ENCODE measurements at places on chromosomes 5 and 9. TPM values are rescaled to one million over a fixed set of nuclear protein-coding genes. Genes with fewer than 3 reads are reported as not detected.
A peak's percentile ranks its signal among the peaks of the same experiment; 100 is the strongest.

GRCh38 chr5:109038209-109038840 lies 290.6 kb downstream of the FER start:
- no peak for DNase-seq

- DNase-seq: no peak
Observed at GRCh38 chr5:37685816-37686215, 154.0 kb downstream of the GDNF start.

- no peak for DNase-seq
Observed at GRCh38 chr5:172942556-172942955, 16.7 kb upstream of the RPL26L1 start.

- no peak for DNase-seq
Observed at GRCh38 chr5:172168311-172168710, 19.7 kb downstream of the STK10 start.

LURAP1L gene
- not detected for total RNA-seq

DNA sequence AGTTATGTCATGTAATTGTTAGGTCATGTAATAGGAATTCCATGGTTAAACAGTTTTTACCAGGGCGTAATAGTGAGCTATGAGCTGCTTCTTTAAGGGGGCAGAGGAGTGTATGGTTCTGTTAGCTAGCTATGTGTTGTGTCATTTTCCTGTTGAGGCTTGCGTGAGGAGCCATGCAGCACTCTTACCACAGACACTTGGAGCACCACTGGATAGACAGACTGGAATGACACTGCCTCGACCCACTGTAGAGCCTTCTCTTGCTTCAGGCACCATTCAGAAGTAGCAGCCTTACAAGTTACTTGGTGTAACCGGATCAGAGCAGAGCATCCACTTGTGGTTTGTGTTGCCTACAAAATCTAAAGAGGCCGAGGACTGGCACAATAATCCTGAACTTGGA lies 28.3 kb upstream of the STOM start:
- no peak for DNase-seq

DNA sequence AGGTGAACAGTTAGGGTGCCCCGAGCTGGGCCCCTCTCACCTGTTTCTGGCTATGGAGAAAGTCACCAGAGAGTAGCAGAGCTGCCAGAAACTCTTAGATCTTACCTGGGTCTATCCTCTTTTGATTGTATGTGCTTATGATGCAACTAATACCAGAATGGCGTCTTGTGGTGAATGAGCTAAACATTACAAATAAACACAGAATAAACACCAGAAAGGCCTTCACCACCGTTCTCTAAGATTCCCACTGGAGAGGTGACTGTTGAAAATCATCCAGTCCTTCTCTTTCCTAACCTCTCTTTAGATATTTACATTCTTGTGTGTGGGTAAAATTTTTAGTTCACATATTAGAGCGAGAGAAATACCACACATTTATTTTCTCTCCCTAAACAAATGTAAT lies 241.7 kb upstream of the GAS1 start:
- DNase-seq: no peak

FGF10 gene
- total RNA-seq: not detected

- DNase-seq: no peak
Observed at GRCh38 chr9:13606586-13606985, 327.1 kb upstream of the MPDZ start.

CCDC183 gene
- 0.36 TPM for total RNA-seq

- DNase-seq: no peak
Observed at GRCh38 chr5:154620411-154620810, 134.8 kb upstream of the LARP1 start.

CD180 gene
- 0.07 TPM for total RNA-seq

- peak; percentile 97 for DNase-seq
Observed at GRCh38 chr5:134555890-134556311, 30.4 kb downstream of the JADE2 start.

DNA sequence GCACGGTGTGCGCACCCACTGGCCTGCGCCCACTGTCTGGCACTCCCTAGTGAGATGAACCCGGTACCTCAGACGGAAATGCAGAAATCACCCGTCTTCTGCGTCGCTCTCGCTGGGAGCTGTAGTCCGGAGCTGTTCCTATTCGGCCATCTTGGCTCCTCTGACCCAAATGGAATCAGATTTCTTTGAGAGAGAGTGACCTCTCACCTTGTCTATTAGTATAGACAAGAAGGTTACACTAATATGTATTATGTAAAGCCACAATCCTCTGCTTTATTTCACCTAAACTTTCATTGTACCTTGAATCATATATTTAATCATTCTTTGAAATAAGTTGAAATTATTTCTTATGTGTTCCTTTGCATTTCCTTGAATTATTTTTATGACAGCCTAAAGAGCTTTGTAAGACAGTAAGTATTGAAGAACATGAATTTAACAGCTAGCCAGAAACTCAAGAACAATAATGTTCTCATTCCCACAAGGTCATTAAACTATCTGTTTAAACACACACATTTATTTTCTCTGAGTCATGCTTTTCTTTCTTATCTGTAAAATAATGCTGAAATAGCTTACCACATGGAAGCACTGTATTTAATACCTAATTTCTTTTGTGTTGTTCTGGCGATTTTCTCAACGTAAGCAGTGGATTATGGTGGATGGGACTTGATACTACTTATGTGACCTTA lies 91.8 kb upstream of the DMRTA1 start:
- DNase-seq: no peak

PCDHGB5 gene
- 0.12 TPM for total RNA-seq

- no peak for DNase-seq
Observed at GRCh38 chr5:3024976-3025375, 273.5 kb upstream of the IRX2 start.

- no peak for DNase-seq
Observed at GRCh38 chr9:128163027-128163515, 3.0 kb downstream of the BBLN start.

- no peak for DNase-seq
Observed at GRCh38 chr5:107254902-107255234, 415.9 kb downstream of the EFNA5 start.

- DNase-seq: no peak
Observed at GRCh38 chr9:108634204-108634603, 221.6 kb downstream of the ACTL7B start.

DNA sequence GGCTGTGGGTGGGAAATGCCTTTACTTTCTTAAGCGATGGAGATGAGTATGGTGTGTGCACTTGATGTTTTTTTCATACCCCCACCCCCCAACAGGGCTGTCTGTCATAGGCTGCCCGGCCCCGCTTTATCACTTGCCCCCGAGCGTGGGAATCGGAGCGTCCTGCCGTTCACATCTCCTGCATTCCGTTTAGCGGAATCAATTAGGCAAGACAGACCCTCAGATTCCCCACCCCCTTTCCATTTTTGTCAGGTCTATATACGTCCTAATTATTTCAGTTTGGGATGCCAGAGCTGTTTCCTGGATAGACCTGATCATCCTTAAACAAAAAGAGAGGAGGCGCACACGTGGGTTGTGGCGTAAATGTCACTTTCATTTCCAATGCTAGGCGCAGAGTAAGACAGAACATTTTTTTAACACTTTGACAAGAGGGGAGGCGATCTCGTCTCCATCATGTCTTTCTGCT lies 217.2 kb downstream of the MEF2C start:
- no peak for DNase-seq

IL33 gene
- total RNA-seq: not detected

GRCh38 chr9:134218230-134218629 lies 53.9 kb upstream of the RNU6ATAC start:
- DNase-seq: no peak

- no peak for DNase-seq
Observed at GRCh38 chr5:74186356-74187315, 453.9 kb downstream of the ENC1 start.

CLK4 gene
- 26.0 TPM for total RNA-seq

GRCh38 chr9:131623655-131624330 lies 78.5 kb downstream of the PRRT1B start:
- DNase-seq: no peak

GRCh38 chr9:137787381-137787780 lies 90.2 kb upstream of the CACNA1B start:
- no peak for DNase-seq

SH3RF2 gene
- total RNA-seq: 0.12 TPM

DNA sequence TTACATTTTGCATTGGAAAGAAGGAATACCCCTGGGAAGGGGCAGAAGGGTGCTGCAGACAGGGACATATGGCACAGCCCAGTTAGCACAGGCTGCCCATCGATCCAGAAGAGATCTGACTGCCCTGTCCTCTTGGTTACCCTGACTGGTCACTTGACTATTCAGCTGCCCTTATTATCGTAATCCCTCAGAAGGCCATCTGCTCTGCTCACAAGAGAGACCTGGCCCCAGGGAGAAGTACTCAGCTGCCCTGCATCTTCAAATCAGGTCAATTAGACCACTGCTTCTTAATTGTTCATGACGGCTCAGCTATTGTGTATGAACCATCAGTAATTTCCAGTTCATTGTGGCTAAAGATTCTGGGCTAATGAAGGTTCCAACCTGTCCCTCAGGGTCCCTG lies 345.0 kb downstream of the TLE1 start:
- no peak for DNase-seq

- no peak for DNase-seq
Observed at GRCh38 chr9:37449862-37450632, 15.2 kb downstream of the ZBTB5 start.

DNA sequence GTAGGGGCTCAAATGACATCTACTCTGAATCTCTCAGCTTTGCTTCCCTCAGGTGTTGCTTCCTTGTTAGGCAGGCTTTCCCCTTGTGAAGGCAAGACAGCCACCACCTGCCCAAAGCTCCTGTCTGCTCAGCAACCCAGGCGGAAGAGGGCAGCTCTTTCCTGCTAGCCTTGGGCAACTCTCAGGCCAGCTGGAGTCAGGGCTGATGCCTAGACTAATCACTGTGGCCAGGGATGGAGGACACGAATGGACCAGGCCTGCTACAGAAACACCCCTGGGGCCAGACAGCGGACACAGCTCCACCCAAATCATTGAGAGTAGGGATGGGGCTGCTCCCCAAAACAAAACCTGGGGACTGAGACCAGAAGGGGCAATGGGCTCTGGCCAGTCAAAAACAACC lies 138.0 kb downstream of the MTX3 start:
- DNase-seq: no peak

GRCh38 chr5:180810959-180811622 lies 8.5 kb upstream of the MGAT1 start:
- peak; percentile 9 for DNase-seq

PCDHB14 gene
- not detected for total RNA-seq

DNA sequence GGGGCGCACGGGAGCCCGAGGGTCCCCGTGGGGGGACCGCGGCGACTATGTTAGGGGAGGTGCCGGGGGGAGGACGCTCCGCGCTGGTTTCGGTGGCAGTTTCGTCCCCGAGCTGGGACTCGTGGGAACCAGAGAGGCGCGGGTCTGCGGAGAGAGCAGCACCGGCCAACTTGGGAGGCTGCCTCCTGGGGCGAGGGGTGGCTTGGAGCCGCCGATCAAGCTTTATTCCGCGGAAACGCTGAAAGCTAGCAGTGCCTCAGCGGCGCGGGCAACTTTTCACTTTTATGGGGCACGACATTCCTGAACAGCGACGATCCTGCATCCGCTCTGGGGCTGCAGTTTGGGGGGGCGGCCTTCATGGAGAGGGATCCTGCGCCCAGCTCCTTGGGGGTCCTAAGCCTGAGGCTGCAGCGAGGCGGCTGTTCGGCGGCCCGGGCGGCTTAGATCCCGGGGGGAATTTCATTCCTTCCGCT lies 369 bp downstream of the OCLN start:
- DNase-seq: peak; percentile 16

TXNDC8 gene
- not detected for total RNA-seq

GRCh38 chr9:6055216-6055615 lies 39.8 kb upstream of the RANBP6 start:
- DNase-seq: no peak

GRCh38 chr5:150263801-150264621 lies 25.6 kb downstream of the CAMK2A start:
- DNase-seq: no peak

FAM153A gene
- 27.6 TPM for total RNA-seq

DNA sequence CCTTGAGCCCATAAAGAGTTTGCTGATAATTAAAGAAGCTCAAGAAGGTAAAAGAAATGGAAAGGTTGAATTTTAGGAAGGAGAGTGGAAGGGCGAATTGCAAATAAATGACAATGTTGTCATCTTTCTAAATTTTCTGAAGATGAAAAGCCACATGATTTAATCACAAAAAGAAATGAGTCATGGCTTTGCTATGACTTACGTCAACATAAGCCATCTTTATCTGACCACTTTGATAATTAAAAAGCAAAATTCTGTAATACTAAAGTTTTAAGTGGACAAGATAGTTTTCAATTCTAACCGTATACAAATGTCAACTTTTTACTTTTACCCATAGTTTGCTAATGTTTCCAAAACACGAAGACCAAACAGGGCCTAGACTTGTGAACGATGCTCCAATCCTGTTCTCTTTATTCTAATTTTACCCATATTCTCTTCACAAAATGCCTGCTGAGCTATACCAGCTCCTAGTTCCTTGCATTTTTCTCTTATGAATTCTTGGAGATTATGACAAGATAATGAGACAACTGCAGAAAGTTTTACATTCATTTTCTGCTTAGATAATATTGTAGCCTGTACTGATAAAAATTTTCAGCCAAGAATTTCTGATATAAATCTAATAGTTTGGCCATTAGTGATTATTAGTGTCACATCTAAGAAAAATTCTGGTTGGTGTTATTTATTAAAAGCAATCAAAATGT lies 21.8 kb upstream of the PRUNE2 start:
- DNase-seq: no peak

PCDHGA10 gene
- 0.10 TPM for total RNA-seq

GRCh38 chr5:52964138-52964537 lies 25.0 kb upstream of the ITGA2 start:
- no peak for DNase-seq

IFNA21 gene
- total RNA-seq: not detected

DNA sequence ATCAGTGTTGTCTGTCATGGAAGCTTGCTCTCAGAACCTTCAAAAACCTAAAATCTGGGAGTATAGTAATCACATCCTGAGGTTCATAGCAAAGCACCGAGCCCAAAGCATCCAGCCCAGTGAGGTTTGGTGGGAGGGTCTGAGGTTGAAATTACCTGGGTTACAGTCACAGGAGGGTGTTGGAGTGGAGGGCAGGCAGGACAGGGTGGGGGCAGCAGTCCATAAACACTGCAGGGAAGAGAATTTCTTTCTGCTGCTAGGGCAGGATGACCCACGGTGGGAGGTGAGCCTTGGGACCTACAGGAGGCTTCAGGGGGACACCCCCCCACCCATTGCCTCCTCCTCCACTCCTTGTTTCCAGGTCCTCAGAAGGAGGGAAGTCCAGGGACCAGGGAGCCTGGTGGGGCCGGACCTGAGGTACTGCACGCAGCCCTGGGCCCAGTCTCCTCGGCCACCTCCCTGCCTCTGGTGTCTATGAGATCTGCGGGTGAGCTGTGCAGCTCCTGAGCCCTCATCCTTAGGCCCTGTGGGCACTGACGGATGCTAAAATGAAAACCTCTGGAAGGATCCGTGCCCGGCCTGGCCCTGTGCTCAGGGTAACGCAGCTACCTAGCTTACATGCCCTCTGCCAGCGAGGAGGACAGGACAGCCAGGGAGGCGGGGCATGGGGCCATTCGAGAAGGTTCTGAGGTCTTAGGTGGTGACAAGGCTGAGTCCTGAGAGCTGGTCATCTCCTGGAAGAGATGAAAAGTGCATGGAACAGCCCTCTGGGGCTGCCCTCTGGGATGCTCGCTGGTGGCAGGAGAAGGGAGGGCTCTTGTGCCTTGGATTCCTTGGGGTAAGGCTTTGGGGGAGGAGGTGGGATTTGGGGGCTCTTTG lies 1.8 kb upstream of the ADCY2 start:
- DNase-seq: no peak

All from activated CD4-positive, alpha-beta memory T cell treated with anti-CD3 and anti-CD28 coated beads for 36 hours (primary cell).